ENCODE measurements at places on chromosomes 3 and 15. TPM values are rescaled to one million over a fixed set of nuclear protein-coding genes. Genes with fewer than 3 reads are reported as not detected.

Gene IL12A
- 0.46 TPM for total RNA-seq

Gene PP2D1
- total RNA-seq, result not detected

GRCh38 chr15:98906712-98907083, 100.9 kb downstream of the PGPEP1L start:
- no peak for DNase-seq

DNA sequence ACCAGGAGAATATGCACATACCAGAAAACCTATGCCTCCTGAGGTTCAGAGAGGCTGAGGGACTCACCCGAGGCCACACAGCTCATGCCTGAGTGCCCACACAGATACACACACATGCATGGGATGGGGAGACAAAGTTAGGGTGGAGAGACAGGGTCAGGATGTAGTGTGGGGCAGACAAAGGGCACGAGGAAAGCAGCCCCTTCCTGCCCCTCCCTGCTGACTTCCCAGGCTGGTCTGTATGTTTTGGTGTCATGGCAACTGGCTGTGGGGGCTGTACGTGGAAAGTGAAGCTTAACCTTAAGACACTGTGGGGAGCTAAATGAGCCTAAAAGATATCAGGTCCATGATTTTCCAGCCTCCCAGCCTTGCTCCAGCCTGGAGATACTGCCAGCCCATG, 57.8 kb downstream of the EPHB3 start:
- no peak for DNase-seq

- no peak for DNase-seq
These were observed 10.4 kb downstream of the PPCDC start for GRCh38 chr15:75033809-75034208.
